ENCODE measurements at places on chromosomes 1 and 21.

DNA sequence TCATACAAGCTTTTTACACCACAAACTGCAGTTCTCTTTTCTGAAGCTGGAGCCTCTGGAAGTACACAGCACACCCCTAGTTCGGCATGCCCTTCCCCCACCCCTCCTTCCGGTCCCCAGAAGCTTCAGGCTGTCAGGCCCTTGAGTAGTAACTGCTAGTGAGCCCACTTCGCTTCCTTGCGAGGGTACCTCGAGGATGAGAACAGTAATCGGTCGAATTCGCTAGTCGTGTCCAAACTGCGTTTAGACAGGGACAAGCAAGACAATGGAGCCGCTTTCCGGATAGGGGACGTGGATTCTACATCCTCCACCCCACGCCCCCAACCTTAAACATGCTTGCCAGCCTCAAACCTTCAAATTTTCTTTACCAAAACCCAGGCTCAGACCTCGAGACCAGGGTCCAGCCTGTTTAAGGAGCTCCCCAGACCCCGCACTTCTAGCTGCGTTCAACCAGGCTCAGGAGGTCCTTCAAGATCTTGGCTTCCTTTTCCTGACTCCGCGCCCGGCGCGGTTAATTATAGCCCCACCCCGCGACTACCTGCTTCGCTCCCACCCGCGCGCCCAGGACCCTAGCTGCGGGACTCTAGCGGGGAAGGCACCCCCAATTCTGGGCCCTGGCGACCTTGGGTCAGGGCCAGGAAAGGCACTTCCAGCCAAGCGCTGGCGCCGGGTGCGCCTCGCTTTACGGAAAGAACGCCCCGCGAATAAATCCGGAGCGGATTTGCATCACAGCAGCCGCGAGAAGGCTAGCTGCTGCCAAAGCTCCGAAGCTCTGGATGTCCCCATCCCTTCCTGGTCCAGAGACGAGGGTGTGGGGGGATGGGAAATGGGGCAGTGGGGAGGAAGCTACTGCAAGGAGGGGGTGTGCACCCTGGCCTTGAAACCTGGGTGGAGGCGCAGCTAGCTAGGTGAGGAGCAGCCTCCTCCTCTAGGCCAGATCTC lies 8.1 kb upstream of the TSPAN1 start:
- DNase-seq, result no peak

GRCh38 chr1:24199291-24199900 lies 12.3 kb upstream of the IFNLR1 start:
- peak; percentile 60 for DNase-seq

DNA sequence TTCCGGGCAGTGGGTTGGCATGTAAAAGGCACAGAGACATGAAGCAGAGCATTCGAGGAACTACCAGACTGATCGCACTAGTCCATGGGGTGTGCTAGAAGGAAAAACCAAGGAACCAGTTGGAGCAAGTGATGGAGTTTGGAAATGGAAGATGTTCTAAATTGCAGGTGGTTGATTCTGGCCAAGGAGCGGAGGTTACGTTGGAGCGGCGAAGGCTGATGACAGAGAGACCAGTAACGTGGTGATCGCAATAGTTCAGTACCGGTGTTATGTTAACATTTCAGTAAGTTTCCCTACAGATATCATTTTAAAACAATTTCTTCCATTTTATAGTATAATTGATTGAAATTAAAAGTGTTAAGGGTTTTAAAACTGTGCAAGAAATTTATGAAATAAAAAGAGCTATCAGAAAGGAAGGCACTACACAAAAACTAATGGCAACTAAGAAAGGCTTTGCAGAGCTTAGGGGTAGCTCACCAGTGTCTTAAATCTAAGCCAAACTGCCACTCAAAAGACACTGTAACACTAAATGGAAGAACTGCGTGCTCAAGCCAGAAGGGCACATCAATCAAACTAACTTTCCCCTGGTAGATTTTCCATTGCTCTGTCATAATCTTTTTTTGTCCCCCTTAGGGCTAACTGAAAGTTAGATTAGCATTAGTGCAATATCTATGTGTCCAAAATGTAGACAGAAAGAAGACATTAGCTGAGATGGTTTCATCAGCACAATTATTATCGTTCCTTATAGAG lies 11.3 kb upstream of the HEATR1 start:
- DNase-seq, result no peak

DNA sequence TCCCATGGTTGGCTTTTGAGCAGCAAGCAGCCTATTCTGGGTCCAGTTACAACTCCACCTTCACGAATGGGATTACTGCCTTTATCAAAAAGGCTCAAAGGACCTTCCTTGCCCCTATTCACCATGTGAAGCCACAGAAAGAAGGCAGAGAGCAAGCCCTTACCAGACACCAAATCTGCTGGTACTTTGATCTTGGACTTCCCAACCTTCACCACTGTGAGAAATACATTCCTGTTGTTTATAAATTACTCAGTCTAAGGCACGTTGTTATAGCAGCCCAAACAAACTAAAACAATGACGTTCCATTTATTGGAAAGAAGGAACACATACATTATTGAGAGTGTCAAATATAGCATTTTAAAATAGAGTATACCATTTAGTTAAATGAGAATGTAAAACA lies 1557.9 kb downstream of the PLA2G4A start:
- DNase-seq, result no peak

DNA sequence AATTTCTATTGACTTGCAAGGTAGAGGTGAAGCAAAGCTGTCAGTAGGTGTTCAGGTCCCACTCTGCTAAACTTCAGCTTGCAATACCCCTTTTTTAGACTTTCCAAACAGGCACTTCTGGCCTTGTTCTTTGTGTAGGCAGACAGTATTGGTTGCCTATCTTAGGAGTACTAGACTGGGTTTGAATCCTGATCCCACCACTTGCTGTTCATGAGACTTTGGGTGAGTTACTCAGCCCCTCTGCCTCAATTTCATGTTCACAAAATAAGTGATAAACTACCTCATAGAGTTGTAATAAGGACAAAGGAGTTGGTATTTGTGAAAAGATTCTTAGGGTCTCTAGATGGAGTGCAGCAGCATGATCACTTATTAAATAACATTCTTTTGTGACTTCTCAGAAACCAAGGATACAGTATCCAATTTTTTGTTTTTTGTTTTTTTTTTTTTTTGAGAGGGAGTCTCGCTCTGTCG lies 5.2 kb downstream of the RCC1 start:
- no peak for DNase-seq

GRCh38 chr1:156748670-156749418 lies 2.6 kb downstream of the HDGF start:
- DNase-seq, result no peak

GRCh38 chr1:1167398-1167821 lies 6.3 kb upstream of the TTLL10 start:
- no peak for DNase-seq

DNA sequence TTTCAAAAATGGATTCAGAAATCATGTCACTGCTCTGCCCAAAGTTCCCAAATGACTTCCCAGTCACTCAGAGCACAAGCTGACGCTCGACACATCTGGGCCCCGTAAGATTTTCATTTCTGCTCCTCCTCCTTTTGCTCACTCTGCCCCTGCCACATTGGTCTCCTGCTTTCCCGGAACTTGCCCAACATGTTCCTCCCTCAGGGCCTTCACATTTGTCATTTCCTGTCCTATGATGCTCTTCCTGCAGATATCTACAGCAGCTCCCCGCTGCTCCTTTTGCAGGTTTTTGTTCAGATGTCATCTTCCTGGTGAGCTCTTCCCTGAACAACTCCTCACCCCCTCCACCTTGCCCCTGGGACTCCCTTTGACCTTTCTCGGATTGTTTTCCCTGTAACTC lies 58.5 kb upstream of the IVNS1ABP start:
- DNase-seq, result no peak

- DNase-seq, result no peak
Measured at GRCh38 chr1:9628541-9629444, 22.7 kb upstream of the PIK3CD start.

- DNase-seq, result no peak
Measured at GRCh38 chr1:206554701-206555472, 47.6 kb downstream of the RASSF5 start.

- no peak for DNase-seq
Measured at GRCh38 chr21:46206163-46207005, 22.1 kb upstream of the SPATC1L start.

- DNase-seq, result no peak
Measured at GRCh38 chr1:59671066-59671952, 143.4 kb upstream of the HOOK1 start.

DNA sequence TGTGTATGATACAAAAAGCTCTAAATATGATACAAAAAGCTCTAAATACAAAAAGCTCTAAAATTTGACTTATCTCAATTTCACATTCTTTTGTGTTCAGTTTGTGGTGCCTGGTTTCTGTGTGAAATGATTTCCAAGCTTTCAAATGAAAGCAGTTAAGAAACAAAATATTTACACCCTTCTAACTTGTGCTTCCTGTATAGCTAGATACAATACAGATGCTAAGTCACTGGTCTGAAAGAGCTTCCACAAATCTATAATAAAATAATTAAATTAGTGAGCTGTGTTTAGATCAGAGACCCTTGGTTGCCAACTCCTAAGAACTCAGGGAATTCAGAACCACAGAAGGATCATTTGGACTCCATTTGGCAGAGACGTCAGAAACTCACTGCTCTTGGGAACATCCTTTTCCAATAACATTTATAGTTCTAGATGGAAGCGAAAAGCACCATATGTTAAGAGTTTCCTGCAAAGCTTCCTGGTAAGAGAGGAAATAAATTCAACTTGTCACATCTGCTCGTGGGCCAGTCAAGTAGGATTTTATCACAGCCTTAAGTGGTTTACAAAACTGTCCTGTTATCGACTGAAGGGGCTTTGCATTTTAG lies 1079.1 kb downstream of the ADGRL2 start:
- no peak for DNase-seq

- DNase-seq, result no peak
Measured at GRCh38 chr1:76218888-76219287, 144.3 kb downstream of the ST6GALNAC3 start.

GRCh38 chr21:36347278-36347961 lies 27.4 kb downstream of the MORC3 start:
- no peak for DNase-seq

DNA sequence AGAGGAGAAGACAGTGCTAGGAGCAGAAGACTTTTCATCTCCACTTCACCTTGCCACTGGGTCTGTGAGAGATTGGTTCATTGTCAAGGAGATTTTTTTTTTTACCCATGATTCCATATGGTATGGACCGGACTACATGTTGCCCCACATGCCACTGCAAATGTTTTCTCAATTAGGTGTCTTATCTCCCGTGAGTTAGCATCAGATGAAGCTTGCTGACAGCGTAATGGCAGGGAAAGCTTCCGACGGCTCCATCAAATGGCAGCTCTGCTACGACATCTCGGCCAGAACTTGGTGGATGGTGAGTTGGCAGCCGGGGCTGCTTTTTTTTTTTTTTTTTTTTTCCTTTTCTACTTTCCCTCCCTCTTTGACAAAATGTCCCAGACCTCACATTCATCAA lies 217.2 kb upstream of the NFIA start:
- no peak for DNase-seq

GRCh38 chr1:109267743-109268300 lies 15.1 kb downstream of the PSRC1 start:
- DNase-seq, result no peak

- DNase-seq, result no peak
Measured at GRCh38 chr1:212153635-212154034, 118.1 kb downstream of the DTL start.

DNA sequence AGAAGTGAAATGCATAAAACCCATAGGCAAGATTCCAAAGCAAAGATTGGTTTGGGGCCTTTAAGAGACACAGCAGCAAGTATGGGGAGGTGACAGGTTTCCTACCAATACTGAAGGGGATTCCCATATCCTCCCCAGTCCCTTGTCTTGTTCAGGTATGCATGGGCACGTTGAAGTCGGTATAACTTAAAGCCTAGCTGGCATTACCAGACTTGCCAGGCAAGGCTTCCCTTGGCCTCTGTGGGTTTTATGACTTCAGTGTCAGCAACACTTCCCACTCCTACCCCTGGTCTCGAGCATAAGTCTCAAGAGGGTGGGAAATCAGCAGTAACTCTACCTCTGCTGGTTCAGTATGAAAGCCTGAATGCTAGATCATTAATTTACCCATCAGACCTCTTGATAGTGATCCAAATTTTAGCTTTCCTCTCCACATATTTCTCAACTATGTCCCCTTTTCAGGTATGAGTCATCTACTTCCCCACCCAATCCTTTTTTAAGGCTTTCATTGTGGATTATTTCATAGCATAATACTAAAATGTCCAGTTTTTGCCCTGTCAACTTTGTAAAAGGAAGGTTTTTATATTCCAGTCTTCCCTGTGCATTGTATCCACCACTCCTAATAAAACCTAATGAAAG lies 6.8 kb downstream of the CYP4X1 start:
- no peak for DNase-seq

GRCh38 chr1:94739521-94740061 lies 80.6 kb upstream of the SLC44A3 start:
- no peak for DNase-seq

- DNase-seq, result no peak
Measured at GRCh38 chr1:106846656-106847055, 209.8 kb upstream of the PRMT6 start.

GRCh38 chr1:183129921-183130690 lies 56.0 kb upstream of the LAMC2 start:
- DNase-seq, result no peak

GRCh38 chr21:36716836-36717235 lies 17.9 kb downstream of the SIM2 start:
- DNase-seq, result no peak

DNA sequence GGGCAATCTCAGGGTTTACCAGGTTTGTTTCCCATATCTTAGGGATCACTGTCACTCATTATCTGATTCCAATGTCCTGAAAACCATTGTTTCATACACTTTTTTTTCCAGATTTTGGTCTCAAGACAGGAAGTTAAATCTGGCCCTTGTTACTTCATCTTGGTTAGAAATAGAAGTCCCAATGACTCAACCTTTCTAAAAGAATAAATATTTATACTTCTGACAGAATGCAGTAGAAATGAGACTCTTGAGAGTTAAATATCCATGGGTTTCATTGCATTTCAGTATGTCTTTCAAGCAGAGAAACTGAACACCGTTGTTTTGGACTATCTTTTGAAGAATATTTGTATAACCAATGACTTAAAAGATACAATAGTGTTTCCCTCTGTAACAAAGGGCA lies 19.8 kb upstream of the VCAM1 start:
- no peak for DNase-seq

GRCh38 chr1:117166076-117166475 lies 44.5 kb upstream of the TRIM45 start:
- DNase-seq, result no peak

DNA sequence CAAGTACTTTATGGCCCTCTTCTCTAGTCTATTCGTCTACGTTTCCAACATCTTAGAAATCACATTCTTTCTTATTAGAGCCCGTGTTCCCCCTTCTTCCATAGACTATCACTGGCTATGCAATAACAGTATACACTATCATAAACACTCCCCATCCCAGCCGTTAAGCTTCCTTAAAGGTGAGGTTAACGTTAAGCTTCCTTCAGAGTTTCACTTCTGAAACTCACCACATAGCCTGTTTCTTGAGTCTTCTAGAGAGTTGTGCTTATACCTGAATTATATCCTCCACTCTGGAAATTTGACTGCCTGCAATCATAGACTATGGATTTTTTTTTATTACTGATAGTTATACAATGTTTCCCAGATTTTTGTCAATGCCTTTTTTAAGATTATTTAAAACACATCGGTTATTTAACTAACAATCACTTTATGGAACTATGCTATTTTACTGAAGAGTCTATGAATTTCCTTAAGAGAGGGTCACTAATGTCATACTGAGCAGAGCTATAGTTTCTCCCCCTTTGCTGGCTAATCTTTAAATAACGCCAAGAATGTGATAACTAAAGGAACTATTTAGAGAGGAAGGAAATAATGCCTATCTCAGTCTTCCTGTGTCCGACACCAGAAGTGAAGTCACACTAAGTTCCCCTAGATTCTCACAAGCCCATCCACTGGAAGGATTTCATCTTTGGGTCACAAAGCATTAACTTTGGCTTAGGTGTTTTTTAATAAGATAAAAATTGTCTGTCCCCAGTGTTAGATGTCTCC lies 16.8 kb downstream of the FCER1A start:
- DNase-seq, result no peak
